ENCODE measurements at places on chromosomes 7 and 10.

DNA sequence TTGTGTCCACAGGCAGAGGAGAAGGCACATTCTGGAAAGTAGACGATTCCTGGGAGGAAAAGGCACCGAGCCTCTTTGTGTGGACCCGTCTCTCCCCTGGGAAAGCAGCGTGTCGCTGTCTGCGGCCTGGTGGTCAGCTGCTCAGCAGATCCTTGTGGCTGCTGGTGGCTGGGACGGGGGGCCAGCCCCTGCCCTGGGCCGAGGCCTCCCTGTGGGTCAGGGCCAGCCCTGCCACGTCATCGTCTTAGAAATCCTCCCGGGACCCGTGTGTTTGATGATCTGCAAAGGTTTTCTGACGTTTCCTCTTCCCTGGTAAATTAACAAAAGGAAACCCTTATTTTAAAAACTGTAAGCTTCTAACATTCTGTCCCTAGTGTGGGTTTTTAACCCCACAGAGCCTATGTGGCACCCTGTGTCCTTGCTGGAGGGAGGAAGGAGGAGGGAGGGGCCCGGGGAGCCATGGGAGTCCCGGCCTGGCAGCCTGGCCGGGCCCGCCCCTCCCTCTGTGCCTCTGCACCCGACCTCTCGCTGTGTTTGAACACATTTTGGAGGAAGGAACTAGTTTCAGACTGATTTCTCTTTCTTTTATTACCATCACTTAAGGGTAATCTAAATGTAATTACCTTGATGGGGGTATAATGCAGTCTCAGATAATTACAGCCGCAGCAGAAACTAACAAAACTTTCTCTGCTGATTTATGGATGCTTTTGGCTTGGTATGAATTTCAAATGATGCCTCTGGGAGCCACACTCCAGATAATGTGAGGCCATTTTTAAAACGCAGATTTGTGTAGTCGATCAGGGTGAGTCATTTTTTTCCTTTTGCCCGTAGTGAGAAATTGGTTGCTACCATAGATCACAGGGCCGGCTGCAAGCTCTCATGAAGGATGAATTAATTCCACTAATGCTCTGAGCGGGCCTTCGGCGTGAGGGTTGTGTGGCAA lies 85.5 kb downstream of the NKX6-2 start:
- peak; percentile 18 for DNase-seq

GRCh38 chr7:159032753-159033472 lies 111.8 kb downstream of the VIPR2 start:
- no peak for DNase-seq

DNA sequence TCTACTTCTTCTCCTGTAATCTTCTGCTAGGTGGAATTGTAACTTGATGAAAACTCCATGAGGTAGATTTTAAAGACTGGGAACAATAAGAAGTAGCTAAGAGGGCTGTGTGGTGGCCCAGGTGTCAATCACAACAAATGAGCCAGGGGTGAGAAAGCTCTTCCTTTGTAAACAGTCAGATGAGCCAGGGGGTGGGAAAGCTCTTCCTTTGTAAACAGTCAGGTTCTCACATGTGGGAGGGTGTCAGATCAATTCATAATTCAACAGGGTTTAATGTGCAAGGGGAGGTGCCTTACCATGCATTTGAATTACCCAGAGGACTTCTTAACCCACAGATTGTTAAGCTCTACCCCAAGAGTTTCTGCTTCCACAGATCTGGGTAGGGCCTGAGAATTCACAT lies 312.4 kb upstream of the AUTS2 start:
- no peak for DNase-seq

GRCh38 chr7:112437072-112437471 lies 13.2 kb upstream of the IFRD1 start:
- DNase-seq = peak; percentile 44

DNA sequence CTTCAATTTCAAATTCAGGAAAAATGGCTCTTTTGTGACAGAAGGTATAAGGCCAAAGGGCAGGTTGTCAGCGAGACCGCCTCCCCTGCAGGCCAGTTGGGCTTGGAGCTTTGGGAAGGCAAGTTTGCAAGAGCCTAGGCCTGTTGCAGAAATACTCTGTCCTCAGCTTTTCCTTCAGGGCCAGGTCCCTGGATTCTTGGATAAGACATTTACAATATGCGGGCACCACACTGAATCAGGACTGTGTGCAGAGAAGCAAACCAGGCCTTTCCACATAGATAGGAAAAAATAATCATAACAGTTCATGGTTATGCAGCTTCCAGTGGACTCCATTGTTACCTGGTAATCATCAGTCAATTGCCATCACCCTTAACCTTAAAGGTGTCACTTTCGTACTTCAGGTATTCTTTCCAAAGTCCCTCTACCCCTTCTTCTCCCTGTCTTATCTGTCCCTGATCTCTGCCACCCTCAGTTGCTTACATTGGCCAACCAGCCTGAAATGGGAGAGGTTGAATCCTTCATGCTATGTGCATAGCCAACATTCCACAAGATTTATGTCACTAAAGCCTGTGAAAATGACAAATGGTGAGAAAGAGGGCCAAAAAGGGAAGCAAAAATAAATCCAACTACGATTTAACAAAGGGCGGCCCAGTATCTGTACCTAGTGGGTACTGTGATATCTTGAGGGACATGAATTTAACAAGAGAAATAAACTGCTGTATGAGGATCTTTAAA lies 304.5 kb upstream of the NFE2L3 start:
- peak; percentile 75 for DNase-seq

DNA sequence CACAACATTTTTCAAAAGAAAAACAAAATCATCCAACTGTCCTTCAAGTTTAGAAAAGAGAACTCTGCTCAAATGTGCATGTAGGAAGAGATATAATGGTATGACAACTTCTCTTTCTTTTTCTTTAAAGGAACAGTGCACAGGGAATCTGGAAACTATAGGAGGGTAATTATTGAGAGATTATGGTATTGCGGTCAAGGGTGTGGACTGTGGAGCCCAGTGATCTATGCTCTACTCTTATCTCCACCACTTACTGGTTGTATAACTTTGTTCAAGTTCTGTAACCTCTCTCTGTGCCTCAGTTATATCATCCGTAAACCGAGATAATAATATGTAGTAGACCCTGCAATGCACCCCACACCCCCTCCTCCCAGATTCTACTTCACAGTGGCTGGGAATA lies 69.8 kb upstream of the PCGF5 start:
- DNase-seq = no peak

GRCh38 chr7:29359482-29360093 lies 165.0 kb downstream of the CHN2 start:
- DNase-seq = no peak

GRCh38 chr7:37142958-37143357 lies 305.7 kb downstream of the ELMO1 start:
- DNase-seq = no peak

- no peak for DNase-seq
These were observed 5.5 kb upstream of the CACUL1 start for GRCh38 chr10:118760265-118760664.

DNA sequence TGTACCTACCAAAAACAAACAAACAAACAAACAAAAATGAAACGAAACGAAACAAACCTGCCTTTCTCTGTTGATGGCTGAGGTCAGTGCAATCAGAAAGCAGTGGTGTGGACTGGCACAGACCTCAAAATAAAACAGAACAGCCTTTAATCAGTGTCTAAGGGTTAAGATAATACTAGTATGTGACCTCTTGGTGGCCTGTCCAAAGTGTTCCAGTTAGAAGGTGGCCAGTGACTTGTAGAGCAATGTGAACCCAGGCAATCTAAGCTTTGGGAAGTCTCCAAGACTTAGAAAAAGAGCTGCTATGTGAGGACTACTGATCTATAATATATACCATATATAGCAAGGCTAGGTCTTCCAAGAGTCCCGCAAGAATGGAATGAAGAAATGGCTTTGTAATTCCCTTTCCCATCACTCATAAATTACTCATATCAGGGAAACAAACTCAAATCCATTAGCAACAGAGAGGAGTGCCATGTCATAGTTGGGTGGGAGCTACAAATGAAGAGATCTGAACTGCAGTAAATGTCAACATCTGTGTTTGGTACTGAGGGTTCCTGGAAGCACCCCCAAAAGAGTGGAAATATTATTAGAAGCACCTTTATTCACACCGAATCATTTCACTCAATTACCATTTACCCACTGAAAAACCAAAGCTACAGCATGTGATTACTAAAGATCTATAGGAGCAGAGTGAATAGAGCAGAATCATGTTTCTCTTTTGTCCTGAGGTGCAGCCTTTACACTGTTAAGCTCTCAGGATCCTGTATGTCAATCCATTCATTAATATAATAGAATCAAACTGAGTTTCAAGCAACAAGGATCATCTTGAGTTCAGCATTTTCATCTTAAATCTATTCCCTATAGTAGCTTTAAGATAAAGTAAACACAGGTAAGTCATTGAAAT lies 28.0 kb downstream of the ABLIM1 start:
- DNase-seq = no peak

- DNase-seq = no peak
These were observed 210.5 kb downstream of the SEMA3A start for GRCh38 chr7:83984076-83984475.

- peak; percentile 55 for DNase-seq
These were observed at the start of gene MEOX2 for GRCh38 chr7:15686295-15686956. MEOX2 (minus strand) TSS chr7:15686683; CDS start chr7:15686402, 281 bp downstream.

GRCh38 chr7:38223306-38223705 lies 45.3 kb downstream of the STARD3NL start:
- DNase-seq = no peak

GRCh38 chr7:20223356-20223755 lies 6.2 kb upstream of the MACC1 start:
- DNase-seq = peak; percentile 60

- peak; percentile 38 for DNase-seq
These were observed 19.5 kb downstream of the TSPAN33 start for GRCh38 chr7:129163875-129164544.

DNA sequence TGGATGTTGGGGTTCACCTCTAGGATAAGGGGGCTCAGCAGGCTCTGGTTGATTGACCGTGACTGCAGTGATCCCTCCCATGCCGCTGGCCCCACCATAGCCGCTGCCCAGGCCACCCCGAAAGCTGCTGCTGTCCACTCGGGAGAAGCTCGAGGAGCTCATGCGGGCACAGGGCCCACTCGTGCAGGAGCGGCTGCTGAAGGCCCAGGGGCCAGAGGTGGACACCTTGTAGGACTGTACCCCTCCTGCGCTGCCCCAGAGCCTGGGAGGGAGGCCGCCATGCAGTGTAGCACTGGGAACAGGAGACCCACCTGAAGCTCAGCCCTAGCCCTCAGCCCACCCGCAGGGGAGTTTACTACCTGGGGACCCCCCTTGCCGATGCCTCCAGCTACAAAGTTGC lies 70.0 kb downstream of the CHRM2 start:
- no peak for DNase-seq

DNA sequence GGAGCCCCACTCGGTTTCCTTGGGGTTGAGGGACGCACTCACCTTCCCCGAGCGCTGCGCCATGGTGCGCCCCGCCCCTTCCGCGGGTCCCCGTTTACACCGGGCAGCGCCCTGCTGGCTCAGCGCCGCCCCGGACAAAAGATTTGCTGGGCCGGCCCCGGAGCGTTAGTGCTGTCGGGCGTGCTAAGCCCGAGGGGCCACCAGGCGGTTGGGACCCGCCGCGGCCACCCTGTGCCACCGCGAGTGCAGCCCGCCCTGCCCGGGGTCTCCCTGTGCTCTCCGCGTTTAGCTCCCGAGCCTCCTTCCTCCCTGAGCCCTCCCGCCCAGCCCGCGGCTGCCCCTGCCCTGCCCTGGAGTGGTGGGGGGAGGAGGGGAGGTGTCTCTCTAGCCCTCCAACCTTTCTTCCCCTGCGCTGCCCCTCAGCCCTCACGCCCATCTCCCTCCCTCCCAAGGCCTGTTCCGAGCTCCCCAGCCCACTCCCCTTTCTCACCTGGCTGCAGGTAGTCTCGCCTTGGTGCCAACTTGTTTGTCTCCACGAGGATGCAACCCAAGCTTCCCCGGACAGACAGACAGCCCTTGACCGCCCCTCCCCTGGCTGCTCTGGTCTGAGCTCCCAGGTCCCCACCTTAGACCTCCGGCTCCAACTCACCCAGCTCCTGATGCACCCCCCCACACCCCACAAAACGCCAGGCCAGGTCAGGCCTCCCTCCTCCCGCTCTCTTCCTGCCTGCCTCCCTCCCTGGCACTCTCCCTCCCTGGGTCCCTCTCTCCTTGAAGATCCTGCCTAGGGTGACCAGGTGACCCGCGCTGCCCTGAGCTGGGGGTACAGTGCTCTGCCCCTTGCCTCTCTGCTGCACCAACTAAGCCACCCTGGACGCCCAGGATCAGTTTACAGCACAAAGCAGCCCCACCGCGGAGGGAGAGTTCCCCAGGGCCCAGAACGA lies at the start of gene CRYGN:
TSS of gene CRYGN (minus strand) at position 287 of the 944 bp plus-strand sequence. CDS start at position 63, 224 bp downstream.
- no peak for DNase-seq

DNA sequence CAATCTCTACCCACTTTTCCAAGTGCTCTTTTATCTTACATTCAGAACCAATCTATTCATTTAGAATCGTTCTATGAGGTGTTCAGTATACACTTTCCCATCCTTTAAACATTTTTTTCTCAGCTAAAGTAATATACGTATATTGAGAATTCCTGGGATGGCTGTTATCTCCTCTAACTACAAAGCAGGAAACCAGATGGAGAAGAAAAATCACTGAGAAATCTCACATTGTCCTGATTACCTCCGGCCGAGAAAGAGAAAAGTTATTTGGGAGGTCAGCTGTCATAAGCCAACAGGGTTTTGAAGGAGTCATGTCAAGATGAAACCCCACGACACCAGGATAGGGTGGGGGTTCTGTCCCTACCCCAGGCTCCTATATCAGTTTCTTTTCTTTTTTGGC lies 99.2 kb upstream of the KDM7A start:
- no peak for DNase-seq

- DNase-seq = peak; percentile 53
These were observed 63.3 kb upstream of the KMT2E start for GRCh38 chr7:104950754-104951153.

DNA sequence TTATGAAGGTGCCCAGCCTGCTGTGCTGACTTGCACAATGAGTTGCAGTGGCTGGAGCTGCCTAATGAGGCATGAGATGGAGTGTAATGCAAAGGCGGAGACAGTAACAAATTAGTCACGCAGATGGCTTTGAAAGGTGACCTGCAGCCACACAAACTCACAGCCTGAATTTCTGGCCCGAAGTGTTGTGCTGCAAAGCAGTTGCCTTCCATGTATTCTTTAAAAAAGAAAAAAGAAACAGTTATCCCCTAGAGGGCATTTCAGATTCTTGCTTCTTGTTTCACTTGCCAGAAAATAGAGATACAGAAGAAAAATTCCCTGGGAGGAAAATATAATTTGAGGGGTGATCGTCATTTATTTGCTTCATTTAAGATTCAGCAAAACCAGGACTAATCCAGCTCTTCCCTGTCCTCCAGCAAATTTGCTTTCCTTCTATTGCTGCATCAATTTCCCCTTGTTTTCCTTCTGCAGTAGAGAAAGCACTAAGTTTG lies 239.9 kb downstream of the ADRA2A start:
- no peak for DNase-seq

Data from HCEC 1CT (cell line).